ENCODE measurements at places on chromosomes 4 and X.

GRCh38 chrX:3290561-3290960 is 55.9 kb downstream of the MXRA5 start:
- DNase-seq, result no peak

DNA sequence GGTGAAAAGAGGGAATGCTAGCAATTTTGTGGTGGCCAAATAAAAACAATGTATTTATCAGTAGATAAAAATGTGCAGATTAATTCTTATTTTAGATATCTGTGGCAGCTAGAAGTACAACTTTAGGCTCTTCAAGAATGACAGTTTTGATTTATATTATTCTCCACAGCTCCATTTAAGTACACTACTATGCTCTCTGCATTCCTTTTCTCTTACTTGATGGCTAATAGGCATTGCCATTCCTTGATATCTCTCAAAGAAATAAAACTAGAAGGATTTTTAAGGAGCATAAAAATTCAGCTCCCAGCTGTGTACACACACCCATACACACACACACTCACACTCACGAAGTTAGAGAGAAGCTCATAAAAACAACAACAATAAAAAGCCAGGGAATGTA is 59.4 kb upstream of the H2AZ1 start:
- DNase-seq, result no peak

- DNase-seq, result no peak
Measured at GRCh38 chr4:119209586-119209985, 2.9 kb upstream of the USP53 start.

GRCh38 chr4:2793586-2794485 is 951 bp downstream of the SH3BP2 start:
- no peak for DNase-seq

GRCh38 chr4:80500613-80501012 is 165.1 kb downstream of the CFAP299 start:
- no peak for DNase-seq

GRCh38 chrX:5748586-5749150 is 480.0 kb downstream of the NLGN4X start:
- DNase-seq, result no peak

GRCh38 chrX:116285501-116285900 is 115.0 kb downstream of the AGTR2 start:
- no peak for DNase-seq

DNA sequence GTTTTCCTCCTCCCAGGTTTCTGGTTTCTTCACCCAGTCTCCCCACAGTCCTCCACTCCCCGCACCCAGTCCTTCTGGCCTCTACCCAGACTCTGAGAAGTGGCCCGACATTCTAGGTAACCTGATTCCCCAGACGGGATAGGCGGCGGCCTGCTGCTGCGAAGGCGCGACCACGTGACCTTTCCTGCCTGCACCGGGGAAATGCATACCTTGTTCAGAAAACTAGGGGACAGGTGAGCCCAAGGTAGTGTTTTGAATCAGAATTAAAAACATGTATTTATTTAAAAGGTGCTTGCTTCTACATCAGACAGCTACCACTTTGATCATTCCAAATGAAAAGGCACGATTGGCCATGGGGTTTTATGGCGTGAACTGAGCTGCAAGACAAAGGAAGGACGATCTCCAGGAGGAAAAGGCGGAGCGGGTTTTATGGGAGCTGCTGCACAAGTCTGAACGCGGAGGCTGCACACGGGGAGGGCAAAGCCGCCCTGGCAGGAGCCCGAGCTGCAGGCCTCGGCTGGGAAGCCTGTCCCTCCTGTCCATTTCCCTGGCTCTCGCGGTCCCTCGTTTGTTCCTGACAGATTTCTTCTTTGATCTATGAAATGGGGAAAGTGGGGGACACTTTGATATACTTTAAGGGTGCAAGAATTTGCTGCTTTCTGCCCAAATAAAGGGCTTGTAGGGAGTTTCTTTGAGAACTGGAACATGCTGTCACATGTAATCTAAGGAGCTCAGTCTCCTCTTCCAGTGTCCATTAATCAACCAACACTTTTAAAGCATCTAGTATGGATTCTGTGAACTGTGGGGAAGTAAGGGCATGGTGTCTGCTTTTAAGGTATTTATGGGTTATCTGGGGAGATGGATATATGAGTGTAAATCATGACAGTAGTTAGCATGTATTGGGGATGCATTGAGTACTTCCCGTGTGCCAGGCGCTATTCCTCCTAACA is 150.9 kb downstream of the SPRY1 start:
- DNase-seq, result no peak

DNA sequence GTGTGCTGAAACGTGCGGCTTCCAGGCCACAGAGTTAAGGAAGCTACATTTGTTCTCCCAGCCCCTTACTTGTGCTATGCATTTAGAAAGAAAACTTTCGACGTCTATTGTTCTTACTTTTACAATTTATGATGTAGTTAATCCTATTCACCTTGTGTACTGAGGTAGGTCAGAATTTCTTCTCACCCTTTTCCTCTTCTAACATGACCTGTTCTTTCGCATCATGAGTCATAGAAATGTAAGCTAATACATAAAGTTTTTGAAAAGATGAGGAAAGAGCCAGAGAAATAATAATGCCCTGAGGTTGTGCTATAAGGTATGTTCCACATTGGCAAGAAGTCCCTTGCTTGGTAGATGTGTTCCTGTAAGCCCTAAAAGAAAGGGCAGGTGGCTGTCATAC is 298.3 kb downstream of the TRIML1 start:
- DNase-seq, result no peak

GRCh38 chr4:2805712-2806389 is 13.0 kb downstream of the SH3BP2 start:
- DNase-seq, result no peak

- DNase-seq, result no peak
Measured at GRCh38 chr4:53013873-53014775, 152.0 kb downstream of the RASL11B start.

GRCh38 chr4:15742083-15742582 is 36.0 kb upstream of the CD38 start:
- DNase-seq, result no peak

DNA sequence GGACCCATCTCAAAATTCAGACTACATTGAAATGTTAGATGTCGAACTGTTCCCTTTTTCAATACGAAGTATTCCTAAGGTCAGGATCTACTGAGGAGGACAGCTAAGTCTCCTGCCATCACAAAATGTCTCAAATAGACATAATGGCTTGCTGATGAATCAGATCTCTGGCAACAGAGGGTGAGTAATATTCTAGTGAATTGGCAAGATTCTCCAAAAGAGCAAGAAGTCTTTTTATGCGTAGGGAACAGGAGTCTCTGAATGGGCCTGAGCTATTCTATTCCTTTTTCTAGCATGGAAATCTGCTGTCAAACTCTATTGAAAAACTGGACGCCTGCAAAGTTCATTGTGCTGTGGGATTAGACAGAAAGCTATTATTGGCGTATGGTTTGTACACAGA is 145.4 kb downstream of the FNIP2 start:
- DNase-seq, result no peak

DNA sequence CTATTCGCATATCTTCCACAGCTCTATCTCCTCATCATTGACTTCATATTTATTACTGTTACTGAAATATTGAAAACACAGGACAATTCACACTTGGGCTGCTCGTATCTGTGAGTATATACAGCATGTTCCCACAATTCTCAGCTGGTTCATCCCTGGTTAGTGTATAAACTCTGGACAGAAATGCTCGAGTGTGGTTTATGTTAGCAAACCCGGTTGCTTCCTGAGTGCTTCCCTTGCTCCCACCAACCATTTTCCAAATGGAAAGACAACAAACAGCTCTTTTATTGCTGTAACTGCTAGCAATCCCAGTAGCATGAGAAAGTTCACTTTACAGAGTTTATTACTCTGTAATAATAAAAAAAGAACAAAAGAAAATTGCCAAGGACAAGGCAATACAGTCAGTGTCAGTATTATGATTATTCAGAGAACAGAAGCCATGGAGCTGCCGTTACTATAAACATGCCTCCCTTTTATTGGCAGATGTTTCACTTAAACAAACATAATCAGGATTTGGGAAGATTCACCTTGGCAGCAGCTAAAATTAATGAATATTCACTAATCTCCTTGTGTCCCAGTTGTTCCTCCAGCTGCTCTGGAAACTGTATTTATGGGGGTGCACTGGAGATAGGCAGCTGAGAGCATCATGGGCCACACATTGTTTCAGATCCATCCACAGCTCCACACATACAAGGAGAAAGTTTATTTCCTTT is 134.1 kb upstream of the GUCY1A1 start:
- DNase-seq, result no peak

GRCh38 chr4:94802091-94802490 is 44.3 kb downstream of the BMPR1B start:
- no peak for DNase-seq

DNA sequence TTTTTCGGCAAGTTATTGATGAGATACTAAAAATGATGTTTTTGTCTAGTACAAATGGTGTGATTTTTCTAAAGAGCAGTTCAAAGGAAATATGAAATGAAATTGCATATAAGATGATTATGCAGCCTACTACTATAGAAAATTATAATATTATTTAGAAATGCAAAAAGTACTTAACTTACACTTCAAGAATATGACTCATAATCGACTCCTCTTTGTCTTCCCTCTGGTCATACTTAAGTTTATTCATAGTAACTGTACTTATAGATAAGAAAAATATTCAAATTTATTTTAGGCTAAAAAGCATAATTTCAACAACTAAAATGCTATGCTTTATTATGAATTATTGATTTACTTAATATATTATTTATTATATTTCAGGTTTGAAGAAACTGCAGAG is 33.2 kb downstream of the CEP44 start:
- no peak for DNase-seq

DNA sequence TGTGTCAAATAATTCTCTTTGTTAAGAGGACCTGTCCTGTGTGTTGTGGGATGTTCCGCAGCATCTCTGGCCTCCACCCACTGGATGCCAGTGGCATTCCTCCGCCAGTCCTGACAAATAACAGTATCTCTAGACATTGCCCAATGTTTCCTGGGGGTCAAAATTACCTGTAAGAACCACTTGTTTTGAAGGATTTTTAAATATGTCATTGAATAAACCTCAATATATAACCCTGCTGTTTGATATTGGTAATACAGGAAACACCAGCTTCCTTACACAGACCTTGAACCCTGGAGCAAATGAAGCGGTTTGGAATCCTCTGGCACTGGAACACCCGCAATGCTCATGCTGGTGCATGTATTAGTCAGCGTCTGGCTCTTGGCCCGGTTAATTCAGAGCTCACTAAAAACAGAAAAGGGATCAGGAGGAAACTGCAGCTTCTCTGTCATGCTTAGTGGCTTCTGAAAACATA is 101.3 kb downstream of the TBL1X start:
- DNase-seq, result no peak

DNA sequence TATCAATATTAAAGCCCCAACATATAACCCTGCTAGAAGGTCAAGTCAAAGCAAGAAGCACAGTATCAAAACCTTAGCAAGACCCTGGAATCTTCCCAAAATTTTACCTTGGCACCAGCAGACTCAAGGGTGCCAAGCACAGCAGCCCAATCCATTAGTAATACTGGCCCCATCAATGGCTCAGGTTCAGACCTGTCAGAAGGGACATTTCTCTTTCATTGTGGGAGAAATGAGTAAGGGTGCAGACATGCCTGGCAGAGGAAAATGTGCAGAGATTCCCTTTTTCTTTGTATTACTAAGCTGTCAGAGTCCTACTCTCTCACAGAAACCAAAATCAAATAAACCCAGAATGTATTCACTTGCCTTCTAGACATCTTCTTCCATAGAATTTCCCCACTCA is 203.9 kb downstream of the EVC2 start:
- no peak for DNase-seq

GRCh38 chr4:74109116-74109869 is 10.3 kb upstream of the CXCL2 start:
- no peak for DNase-seq

DNA sequence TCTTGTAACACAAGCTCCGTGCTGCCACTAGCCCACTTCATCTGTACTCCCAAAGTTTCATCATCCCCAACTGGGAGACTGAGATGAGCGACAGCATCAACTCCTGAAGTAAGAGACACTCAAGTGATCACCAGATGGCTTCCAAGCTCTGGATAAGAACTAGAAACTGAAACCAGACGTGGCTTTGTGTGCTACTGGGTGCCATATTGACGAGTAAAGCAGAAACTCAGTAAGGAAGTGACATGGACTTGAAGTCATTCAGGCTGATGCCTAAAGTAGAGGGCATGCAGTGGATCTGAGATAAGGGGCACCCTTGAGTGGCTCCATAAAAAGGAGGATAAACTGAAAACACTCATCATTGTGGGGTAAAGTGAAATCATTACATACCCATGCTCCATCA is 72.4 kb downstream of the PCYT1B start:
- DNase-seq, result no peak

GRCh38 chr4:170675568-170676262 is 586.0 kb upstream of the AADAT start:
- no peak for DNase-seq

- no peak for DNase-seq
Measured at GRCh38 chr4:74503580-74503979, 58.6 kb downstream of the AREG start.

- no peak for DNase-seq
Measured at GRCh38 chr4:128587382-128587781, 222.1 kb upstream of the JADE1 start.

DNA sequence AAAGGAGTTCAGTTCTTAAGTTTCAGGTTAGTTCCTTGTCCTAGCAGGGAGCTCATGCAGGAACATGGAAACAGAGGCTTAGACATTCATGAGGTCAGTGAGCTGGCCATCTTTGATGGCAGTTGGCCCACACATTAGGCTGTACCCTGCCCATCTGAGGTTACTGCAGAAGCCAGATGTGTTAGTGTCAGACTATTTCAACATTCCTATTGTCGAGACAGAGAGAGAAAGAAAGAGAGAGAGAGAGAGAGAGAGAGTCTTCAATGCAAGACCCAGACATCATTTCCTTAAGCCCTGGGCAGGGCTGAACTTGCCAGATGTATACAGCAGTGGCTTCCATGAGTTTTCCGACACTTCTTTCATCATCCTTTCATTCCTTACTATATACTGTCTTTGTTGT is 91.3 kb downstream of the PPP1R2C start:
- DNase-seq, result no peak

DNA sequence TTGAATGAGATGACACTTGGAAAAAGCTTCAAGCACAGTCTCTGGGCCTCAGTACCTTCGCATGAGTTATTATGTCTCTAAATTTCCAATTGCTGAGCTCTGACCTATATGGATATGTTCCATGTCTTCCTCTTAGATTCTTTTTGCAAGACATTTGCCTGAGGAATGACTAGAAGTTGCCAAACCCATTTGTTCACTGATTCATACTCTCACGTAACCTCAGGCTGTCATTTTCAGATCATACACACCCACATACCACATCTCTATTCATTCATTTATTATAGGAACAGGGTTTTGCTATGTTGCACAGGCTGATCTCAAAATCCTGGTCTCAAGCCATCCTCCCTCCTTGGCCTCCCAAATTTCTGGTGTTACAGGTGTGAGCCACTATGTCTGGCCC is 2137.1 kb upstream of the TENM3 start:
- DNase-seq, result no peak

- no peak for DNase-seq
Measured at GRCh38 chr4:8188743-8189550, 10.1 kb upstream of the SH3TC1 start.

GRCh38 chr4:64174247-64174882 is 234.9 kb downstream of the TECRL start:
- no peak for DNase-seq

Data from CMK (cell line).